ENCODE measurements at places on chromosomes 1 and 21.

DNA sequence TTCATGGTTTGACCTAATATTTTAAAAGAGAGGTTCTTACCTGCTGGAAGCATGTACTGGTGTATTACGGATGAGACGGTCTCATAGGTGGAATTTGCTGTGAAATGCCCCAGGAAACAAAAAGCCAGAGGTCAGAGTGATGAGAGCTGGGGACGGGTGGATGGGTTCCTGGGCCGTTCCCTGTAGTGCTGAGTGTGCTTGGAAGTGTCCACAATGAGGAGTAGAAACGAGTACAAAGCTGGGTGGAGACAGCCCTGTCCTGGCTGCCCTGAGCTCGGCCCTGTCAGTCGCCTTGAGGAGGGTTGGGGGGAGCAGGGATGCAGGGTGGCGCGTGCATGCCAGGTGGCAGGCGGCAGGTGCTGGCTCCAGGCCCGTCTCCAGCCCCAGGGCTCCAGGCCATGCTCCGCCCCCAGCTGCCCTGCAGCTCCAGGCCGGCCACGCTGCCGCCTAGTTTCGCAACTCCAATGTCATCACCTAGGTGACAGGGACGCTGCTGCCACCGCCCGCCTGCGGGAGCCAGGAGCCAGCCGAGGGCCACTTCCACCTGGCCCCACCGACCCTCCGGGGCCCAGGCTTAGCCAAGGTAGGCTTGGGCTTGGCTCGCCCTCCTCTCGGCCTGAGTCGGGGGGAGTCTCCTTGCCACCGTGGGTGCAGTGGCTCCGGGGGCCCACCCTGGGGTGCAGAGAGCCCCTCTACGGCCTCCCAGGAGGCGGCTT lies 16.4 kb downstream of the TP73 start:
- DNase-seq = no peak

DNA sequence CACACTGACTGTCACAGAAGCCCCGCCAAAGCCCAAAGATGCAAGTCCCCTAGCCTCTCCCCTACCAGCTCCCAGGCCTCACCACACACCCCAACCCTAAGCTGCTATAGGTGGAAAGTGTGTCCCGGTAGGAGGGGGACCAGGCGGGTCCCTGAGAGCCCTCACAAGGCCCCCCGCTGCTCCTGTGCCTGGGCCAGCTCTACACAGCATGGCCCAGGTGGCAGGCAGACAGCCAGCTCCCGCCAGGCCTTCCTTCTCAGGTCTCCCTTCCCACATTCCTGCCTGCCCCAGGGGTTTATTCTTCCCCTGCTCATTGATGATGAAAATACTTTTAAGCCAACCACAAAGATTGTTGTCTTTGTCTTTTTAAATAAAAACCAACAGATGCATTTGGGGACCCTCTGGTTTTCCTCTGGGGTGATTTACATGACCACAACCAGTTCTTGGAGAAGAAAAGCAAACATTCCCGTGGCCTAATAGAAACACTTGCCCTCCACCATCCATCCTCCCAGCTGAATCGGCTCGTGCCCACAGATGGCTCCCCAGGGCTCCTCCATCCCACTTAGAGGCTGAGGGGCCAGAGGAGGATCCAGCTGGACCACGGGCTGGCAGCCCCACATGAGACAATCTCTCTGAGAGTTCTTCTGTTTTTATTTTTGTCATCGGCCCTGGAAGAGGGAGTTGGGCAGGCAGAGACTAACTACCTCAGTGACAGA lies 93.1 kb downstream of the DMRTB1 start:
- DNase-seq = peak; percentile 2

GRCh38 chr1:243851765-243852164 lies 1.7 kb upstream of the AKT3 start:
- no peak for DNase-seq

DNA sequence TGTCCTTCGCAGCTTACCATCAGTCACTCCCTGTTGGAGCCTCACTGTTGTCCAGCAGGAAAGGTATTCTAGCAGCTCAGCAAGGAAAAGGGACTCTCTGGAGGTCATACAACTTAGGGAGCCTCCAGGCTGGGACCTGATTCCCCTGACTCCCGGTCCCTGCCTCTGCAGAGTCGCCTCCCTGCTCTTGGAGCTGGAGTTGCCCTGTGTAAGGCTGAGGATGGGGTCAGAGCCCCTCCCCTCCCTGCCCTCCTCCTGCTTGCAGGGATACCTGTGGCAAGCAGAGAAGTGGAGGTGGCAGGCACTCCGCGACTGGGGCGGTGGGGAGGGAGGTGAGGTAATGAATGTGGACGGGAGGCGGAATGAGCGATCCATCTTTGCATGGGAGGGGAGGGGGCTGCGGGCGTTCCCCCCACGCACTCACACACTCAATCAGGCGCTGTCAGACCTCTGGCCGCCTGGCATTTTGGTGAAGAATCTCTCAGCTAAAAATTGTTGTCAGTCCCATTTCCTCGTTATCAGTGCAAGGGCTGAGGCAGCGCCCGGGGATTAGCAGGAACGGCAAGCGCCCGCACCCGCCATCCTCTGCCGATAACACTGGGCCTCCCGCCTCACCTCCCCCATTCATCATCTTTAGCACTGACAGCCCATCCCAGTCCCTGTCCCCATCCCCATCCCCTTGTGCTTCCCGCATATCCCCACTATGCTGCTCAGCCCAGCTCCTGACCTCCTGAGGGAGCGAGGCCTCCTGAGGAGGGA lies 64.3 kb downstream of the TMEM53 start:
- no peak for DNase-seq

DNA sequence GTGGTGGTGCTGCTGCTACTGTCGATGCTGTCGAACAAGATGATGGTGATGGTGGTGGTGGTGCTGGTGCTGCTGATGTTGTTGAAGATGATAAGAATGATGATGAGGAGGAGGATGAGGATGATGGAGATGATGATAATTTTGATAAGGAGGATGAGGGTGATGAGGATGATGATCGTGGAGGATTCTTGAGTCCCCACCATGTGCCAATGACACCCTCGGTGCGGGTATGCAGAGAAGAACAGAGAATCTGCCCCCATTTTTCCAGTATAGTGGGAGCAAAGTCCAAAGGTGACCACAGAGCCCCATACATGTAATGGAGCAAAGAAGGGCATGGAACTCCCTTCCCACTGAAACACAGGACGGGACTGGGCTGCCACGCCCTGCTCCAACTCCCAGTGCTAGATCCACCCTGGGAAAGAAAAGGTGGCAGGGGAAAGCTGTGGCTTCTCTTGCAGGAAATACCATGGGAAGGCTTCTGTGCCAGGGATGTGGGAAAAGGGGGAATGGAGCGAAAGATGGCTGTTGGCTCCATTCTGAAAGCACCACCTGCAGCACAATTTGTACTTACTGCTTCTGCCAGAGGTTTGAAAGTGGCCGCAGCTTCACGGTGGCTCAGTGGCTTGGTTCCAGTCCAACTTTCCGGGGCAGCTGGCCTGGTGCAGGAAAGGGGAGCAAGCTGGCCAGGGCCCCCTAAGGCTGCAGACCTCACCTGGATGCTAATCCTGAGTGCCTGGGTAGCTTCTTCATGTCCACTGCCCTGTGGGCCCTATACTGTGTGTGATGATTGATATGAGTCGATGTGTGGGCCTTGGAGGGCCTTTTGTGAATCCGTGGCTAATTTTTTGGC lies 387.2 kb upstream of the VAMP3 start:
- no peak for DNase-seq

DNA sequence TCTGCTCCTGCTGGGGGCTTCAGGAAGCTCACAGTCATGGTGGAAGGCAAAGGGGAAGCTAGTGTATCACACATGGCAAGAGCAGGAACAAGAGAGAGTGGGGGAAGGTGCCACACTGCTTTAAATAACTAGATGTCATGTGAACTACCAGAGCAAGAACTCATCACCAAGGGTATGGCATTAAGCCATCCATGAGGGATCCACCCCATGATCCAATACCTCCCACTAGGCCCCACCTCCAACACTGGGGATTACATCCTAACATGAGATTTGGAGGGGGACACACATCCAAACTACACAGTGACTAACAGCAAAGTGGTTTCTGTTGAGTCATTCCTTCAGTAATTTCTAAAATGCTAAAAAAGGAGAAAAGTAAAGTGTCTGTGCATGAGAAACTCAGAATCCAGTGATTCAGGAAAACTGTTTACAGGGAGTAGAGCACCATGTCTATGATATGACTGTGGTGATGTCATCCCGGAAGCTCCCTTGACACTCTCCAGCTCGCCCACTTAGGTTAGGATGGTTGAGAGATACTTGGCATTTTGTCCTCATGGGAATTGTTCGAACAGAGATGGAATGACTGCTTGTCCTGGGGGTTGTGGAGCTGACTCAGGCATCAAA lies 50.3 kb downstream of the CHD1L start:
- no peak for DNase-seq

DNA sequence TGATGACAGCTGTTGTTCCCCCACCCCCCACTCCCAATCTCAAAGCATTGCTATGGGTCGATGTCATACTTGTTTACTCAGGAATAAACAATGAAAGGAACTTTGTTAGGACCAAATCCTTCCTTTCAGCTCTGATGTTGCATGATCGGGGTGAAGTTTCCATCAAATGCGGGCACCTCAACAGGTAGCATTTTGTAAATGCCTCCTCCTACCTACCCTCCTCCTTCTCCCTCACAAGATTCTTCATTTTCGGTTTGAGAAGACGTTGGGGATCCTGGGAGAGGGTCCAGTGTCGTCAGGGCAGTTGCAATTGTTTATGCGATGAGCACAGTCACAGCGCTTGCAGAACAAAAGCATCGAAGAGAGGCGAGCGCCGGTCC lies 758 bp upstream of the HUNK start:
- DNase-seq = no peak

GRCh38 chr1:168709405-168710363 lies 19.3 kb downstream of the DPT start:
- DNase-seq = no peak

- DNase-seq = no peak
Measured at GRCh38 chr1:78318011-78318410, 172.8 kb upstream of the PTGFR start.

DNA sequence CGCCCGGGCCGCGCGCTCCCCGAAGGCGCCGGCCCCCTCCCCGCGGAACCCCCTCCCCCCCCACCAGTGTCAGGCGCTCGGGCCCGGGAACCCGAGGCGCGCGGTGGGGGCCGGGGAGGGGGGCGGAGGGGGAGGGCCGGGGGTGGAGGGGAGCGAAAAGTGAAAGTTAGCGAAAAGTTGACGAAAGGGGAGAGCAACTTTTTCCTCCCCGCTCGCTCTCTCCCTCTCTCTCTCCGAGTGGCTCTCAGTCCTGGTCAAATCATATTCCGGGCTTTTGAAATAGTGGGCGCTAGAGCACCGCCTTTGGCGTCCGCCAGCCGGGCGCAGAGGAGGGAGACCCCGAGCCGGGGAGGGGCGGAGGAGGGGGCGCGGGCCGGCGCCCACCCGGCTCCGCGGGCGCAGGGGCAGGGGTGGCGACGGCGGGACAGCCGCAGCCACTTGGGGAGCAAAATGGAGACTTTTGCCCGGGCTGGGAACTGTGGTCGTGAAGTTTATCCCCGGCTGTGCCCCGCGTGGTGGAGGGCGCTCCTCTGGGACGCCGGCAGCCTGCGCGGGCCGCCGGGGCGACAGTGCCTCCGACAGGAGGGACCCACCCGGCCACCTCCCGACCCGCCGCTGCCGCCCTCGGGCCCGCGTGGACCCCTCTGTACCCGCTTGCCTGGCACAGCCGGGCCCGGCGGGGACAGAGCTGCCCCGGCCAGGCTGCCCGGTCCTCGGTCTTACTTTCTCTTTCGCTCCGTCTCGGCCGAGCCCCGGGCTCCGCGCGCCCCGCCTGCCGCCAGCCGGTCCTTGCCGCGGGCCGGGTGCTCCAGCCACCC lies 697 bp downstream of the PRDM16 start:
- no peak for DNase-seq

DNA sequence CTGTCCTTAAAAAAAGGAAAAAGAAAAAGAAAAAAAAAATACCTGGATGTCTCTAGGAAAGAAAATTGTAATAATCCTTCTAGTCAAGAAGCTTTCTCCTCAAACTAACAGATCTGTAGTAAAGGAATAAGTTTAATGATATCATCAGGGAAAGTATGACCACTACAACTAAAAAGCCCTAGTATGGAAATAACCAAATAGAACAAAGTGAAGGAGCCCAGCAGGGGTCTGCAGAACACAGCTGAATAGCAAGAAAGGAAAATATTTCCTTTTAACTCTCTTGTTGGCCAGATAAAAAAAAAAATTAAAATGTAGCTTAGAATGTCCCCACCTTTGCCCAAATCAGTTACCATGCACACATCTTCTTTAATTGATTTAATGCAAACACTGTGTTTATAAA lies 43.2 kb downstream of the PRRX1 start:
- no peak for DNase-seq

DNA sequence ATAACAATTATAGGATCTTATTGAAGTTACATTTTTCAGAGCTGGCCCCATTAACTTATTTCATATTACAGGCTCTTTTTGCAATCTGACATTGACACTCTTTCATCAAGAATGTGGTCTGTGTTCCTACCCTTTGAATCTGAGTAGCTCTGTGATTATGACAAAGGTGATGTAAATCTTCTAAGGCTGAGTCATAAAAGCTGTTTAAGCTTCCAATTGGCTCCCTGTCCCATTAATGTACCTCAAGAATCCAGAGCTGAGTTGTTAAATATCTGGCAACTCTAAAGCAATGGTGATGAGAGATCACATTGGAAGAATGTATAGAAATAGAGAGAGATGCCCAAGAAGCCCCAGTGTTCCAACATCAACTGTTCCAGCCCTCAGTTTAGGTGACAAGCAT lies 178.5 kb upstream of the DEPDC1 start:
- DNase-seq = no peak

- DNase-seq = no peak
Measured at GRCh38 chr1:77197351-77197750, 21.9 kb downstream of the PIGK start.

DNA sequence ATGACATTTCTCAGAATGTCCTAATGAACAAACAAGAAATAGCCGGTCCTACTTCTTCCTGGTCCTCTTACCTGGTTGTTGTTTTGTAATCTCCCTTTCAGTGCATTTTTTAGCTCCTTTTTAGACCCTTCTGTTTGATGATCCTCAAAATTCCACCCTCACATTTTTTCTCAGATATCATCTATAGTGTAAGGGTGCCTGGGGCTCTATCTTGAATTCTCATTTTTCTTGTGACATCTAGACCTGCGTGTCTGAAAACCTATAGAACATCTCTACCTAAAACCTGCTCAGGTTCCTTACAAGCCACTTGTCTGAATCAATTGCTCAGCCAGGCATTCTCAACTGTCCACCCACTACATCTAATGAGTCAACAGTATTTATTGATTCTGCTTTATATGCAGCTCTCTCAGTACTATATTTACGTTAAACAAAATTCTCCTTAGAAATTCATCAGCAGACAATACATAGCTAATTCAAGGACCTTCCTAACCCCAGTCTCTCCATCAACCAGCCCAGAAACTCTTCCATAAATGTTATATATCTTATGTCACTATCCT lies 36.5 kb upstream of the USH2A start:
- no peak for DNase-seq

GRCh38 chr1:24139841-24140425 lies 3.0 kb downstream of the IL22RA1 start:
- DNase-seq = no peak
